Activated CD4-positive, alpha-beta T cell treated with anti-CD3 and anti-CD28 coated beads for 1 hour (primary cell): ENCODE measurements at places on chromosomes 7 and 10.
A peak's percentile ranks its signal among the peaks of the same experiment; 100 is the strongest.

GRCh38 chr7:84088802-84089201 lies 105.8 kb downstream of the SEMA3A start:
- DNase-seq: no peak

GRCh38 chr7:74351836-74352235 lies 62.6 kb downstream of the CLIP2 start:
- no peak for DNase-seq

DNA sequence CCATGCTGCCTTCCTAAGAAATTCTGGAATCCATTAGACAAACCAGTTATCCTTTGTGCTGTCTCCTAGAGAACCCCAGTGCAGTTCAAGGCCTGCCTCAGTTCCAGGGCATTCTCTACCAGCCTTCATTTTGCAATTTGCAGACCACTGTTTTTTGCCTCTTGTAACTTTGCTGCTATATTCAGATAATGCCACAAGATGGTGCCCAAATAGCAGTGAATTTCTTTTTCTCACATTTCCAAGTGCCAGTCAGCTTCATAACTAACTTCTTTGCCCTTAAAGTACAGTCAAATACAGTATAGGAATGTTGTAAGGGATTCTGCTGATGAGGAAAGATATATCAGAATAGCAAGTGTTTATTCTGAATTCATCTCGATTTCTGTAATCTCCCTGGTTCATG lies 25.2 kb downstream of the LOXL4 start:
- no peak for DNase-seq

- DNase-seq: no peak
These were observed 61.1 kb downstream of the WDFY4 start for GRCh38 chr10:48745662-48746245.

DNA sequence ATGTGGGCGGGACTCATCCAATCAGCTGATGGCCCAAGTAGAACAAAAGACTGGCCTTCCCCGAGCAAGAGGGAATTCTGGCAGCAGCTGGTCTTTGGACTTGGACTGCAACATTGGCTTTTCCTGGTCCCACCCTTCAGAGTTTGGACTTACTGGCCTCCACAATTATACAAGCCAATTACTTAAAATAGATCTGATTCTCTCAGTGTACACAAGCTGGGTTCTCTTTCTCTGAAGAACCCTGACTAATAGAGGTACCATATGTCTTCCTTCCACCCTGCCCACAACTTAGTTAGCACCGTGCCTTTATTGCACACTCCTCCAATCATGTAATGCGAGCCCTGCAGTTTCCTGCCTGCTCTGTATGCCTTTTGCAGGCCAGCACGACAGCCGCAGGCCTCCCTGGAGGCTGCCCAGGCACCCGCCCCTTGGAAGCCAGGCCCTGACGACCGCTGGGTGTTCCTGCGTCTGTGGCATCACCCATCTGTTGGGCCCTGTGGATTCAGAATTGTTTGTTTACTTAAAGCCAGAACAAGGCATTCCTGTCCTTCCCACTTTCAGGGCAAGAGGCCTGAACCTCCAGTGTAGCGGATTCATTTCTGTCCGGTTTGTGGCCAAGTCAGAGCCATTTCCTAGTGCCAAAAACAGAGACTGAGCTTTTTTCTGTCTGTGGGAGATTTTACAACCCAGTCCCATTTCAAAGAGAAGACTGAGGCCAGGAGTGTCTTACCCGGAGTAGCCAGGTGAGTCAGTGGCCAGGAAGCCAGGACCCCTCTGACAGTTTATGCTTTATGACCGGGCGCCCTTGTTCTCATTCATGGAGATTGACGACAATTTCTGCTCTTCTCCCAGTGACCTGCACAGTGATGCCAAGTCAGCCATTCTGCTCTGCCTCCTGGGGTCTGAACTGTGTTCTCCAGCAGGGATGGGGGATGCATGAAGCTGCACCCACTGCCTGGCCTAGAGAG lies 968 bp upstream of the INMT start:
- DNase-seq: no peak

DNA sequence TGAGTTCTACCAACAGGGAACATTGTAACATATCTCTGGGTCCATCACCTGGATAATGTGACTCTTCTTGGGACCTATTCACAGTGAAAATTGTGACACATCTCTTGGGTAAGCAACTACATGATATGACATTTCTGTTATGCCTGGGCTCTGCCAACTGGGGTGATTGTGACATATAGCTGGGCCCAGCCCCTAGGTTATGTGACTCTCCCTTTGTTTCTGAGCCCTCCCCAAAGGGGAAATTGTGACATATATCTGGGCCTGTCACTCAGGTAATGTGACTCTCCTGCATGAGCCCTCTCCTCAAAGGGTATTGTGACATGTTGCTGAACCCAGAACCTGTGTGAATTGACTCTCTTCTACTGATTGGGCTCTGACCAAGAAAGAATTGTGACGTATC lies 22.4 kb upstream of the ZNF107 start:
- no peak for DNase-seq

- no peak for DNase-seq
These were observed 160.2 kb downstream of the IPMK start for GRCh38 chr10:58107506-58107905.

- no peak for DNase-seq
These were observed 54.1 kb downstream of the BBS9 start for GRCh38 chr7:33183504-33183903.

DNA sequence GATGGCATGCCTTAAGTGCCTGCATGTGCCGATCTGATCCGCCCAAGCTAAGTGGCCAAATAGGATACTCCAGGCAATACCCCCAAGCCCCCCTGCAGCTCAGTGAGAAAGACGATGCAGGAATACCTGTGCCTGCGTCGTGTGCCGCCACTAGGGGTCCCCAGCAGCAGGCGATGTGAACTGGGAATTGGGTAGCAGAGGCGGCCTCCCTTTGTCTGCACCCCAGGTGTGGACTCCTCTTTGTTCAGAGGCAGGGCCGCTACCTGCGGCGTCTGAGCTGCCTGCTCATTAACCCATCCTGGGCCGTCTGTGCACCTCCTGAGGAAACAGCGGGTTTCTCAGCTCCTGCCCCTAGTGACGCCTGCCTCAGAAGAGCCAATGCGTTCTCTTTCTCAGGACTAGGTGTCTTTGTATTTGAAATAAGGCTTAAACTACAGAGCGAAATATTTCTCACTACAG lies 4.8 kb upstream of the CHN2 start:
- no peak for DNase-seq

- DNase-seq: no peak
These were observed 34.8 kb upstream of the ADO start for GRCh38 chr10:62769574-62770242.

DNA sequence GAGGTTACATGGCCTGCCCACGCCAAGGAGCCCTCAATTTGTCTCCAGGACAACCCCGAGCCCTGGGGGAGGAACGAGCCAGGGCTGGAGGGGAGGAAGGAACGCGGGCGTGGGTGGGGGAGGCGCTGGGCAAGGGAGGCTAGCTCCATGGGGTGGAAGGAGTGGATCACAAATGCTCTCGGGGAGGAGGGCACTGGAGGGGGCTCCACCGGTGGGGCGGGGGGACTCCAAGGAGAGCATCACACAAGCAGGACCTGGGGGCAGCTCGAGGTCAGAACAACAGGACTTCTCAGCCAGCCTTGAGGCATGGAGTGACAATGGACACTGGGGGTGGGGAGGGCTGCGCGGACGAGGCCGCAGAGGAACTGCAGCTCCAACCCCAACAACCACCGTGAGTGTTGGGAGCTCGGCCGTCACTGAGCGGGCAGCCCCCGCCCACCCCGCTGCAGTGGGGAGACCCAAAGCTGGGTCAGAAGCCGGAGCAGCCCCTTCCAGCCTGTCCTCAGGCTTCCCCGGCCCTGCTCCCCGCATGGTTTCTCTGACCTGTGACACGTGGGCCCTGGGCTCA lies 41.1 kb downstream of the STK32C start:
- DNase-seq: no peak

GRCh38 chr10:88962336-88962735 lies 9.8 kb upstream of the ACTA2 start:
- DNase-seq: no peak

DNA sequence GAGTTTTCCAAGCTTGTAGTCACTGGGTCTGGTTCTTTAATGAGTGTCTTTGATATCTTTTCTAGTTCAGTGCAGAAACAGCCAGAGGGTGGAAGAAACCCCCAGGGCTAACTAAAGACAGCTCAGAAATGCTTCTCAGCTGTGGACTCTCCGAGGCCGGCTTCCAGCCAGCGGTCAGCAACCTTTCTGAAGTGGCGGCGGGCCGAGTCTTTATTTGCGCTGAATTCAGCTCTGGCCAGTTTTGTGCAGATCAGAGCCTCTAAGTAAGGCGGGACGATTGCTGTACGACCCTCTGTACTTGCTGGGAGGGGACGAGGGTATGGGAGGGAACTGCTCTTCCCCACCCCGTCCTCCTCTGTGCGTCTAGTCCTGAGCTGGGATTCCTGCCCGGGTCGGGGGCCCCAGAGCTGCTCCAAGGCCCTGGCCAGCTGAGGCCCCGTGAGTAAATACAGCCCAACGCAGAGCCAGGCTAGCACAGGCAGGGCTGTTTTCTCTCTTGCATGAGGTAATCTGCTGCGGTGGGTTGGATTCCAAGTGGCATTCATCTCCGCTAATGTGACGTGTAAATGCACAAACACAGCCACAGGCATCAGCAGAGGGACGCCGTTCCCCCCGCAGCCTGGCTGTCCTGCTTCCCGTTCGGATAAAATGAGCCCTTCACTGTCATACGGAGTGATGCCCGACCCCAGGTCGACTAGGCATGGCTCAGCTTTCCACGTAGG lies 159.8 kb downstream of the PIP4K2A start:
- no peak for DNase-seq

DNA sequence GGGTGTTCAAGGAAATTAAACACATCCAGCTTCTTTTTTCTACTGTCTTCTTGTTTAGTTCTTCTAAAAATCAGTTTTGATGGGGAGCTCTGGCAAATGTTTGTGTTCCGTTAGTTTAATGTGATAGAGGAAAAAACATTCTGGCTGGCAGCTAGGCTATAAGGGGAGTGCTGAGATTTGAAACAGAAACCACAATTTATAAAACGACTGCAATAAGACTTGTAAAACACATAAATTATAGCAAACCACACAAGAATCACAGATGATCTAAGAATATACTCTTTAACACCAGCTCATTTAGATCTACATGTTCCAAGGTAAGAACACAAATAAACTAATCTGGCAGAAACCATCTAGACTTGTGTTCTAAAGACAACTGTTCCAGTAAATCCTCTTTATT lies 425.5 kb downstream of the CNTNAP2 start:
- no peak for DNase-seq

- no peak for DNase-seq
These were observed 44.5 kb downstream of the TAS2R16 start for GRCh38 chr7:122951006-122951405.

GRCh38 chr7:50397320-50397970 lies 52.7 kb downstream of the FIGNL1 start:
- DNase-seq: no peak

DNA sequence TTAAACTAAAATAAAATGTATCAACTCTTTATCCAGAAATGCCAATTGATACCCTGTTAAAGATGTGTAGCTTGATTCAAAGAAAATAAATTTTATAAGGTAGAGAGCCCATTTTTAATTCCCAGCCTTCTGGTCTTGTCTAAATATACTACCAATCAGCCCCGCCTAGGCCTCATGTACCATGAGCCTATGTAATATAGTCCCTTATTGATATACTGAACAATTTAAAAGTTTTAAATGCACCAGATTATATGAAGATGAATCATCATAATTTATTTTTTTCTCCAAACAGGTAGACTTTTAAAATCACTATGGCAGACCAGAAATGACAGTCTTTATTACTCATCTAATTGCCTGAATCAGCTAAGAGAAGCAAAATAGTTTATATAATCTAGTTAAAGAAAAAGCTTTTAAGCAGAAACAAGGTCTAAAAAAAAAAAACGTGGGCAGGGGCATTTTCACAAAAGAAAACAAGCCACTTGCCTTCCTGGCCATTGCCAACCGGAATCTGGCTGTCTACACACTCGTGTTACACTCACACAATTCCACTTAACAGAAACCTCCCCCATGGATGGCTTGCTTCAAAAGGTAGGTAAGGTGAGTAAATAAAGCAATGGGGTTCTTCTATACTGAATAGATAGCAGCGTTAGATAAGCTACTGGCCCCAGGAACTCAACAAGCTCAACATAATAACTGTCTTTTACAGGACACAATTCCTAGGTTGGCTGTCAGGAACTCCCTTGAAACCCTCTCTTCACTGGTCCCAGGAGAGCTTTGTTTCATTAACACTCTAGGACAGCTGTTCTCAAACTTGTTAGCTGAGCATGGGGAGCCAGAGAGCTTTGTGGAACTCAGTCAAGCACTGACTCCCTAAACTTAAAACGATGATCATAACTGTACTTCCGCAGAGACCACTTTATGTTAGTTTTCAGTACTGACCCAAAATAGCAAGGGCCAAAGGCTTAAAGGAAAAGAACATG lies 37.2 kb downstream of the RAPGEF5 start:
- no peak for DNase-seq

- no peak for DNase-seq
These were observed 24.4 kb upstream of the RBM20 start for GRCh38 chr10:110619514-110620397.

DNA sequence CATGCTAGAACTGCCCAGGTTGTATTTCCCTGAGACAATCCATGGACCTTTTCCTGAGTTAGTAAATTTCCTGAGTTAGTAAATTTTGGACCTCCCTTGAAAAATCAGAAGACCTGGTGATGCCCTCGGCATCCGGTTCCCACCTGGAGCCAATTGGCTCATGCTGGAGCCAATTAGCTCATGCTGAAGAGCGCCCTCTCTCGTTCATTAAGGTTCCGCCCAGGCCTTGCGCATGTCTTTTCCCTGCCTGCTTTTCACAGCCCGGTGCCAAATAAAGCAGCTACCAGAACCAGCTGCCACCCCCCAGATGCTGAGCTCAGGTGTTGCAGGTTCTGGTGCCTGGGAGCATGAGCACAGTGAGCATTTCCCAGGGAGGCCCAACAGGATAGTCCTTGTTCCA lies 96.2 kb downstream of the APBB1IP start:
- no peak for DNase-seq

GRCh38 chr7:94043299-94043698 lies 39.1 kb upstream of the BET1 start:
- no peak for DNase-seq

DNA sequence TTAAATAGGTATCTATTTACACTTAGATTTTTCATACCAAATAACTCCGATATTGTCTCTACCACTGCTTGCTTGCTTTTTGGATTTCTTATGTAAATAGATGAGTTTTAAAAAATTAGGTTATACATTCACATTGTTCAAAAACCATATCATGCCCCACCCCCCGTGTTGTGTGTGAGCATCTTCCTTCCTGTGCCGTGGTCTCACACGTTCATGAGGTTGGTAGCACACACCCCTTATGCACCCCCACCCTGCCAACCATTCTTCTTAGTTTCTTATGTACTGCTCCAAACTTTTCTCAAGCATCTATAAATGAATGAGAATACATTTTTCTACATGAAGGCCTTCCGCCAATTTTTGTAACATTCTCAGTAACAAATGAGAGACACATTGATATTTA lies 115.6 kb downstream of the FANK1 start:
- DNase-seq: no peak

DNA sequence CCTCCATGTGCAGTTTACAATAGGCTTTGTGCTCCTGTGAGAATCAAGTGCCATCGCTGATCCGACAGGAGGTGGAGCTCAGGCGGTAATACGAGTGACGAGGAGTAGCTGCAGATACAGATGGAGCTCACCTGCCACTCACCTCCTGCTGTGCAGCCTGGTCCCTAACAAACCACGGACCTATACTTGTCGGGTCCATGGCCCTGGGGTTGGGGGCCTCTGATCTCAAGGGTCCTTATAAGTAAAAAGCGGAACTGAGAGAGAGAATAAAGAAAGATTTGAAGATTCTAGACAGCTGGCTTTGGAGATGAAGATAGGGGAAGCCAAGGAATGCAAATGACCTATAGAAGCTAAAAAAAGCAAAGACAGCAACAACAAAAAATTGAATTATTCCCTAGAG lies 130.6 kb downstream of the PLXDC2 start:
- no peak for DNase-seq

- DNase-seq: peak; percentile 26
These were observed 159.8 kb upstream of the ITGB1 start for GRCh38 chr10:33117816-33118215.
